ENCODE measurements at places on chromosomes 2 and 18.

DNA sequence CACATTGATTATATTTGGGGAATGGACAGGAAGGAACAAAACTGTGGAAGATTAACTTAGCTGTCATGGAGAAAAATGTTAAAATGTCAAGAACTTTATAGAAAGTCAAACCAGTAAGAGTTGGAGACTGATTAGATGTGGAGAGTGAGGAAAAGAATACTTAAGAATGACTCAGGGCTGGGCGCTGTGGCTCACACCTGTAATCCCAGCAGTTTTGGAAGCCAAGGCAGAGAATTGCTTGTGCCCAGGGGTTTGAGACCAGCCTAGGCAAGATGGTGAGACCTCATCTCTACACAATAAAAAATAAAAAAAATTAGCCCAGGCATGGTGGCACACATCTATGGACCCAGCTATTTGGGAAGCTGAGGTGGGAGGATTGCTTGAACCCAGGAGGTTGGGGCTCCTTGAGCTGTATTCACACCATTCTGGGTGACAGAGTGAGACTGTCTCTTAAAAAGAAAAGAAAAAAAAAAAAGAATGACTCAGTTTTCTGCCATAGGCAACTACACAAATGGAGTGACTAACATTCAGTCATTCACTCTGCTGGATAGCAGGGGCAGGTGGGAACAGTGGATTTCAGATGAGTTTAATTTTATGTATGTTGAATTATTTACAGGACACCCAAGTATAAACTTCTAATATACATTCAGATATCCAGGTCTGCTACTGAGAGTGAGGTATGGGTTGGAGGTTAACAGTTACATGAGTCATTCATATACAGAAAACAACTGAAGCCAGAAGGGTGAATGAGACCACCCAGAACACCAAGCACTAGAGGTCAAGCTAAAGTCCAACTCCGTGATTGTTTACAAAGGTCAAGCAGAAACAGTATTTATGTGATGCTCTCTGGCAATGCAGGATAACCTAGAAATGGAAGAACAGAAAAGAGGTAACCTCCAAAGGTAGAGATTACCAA is 33.9 kb downstream of the ORC2 start:
- no peak for DNase-seq

DNA sequence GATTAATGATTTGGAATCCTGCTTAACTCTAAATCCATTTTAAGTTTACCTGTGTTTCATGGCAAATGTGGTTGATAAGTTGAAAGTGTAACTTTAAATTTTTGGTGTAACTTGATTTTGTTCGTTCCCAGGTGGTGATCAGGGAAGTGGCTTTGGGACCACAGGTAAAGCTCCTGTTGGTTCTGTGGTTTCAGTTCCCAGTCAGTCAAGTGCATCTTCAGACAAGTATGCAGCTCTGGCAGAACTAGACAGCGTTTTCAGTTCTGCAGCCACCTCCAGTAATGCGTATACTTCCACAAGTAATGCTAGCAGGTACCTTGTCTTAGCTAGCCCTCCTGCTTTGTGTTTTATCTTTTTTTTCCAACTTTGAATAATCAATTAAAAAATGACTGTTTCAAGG is 62.8 kb downstream of the AGFG1 start:
- no peak for DNase-seq

DNA sequence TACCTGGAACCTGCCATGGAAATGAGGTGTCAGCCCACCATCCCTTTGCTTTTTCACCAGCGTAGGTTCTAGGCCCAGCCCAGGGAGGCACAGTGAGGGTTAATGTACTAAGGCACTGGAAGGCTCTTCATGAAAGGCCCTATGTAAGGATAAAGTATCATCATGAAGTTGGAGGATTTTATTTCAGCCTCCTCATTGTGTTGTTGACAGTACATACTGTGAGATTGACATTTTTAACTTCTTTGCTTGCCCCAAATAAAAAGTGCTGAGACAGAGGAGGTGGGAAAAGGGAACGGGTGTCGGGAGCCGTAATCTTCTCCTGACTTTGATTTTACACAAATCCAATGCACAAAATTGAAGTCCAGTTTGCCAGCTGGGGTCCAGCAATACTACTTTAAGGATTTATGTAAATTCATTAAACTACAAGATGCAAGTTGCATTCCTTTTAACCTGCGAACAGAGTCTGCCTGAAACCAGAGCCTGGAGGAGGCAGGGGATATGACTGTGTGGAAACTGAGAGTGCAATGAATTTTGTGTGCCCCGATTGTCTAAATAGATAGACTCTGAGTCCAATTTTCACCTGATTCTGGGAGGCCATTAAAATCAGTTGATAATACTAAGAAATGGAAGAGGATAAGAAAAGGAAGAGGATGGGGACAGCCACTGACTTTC is 5.4 kb upstream of the NCKAP5 start:
- no peak for DNase-seq

DNA sequence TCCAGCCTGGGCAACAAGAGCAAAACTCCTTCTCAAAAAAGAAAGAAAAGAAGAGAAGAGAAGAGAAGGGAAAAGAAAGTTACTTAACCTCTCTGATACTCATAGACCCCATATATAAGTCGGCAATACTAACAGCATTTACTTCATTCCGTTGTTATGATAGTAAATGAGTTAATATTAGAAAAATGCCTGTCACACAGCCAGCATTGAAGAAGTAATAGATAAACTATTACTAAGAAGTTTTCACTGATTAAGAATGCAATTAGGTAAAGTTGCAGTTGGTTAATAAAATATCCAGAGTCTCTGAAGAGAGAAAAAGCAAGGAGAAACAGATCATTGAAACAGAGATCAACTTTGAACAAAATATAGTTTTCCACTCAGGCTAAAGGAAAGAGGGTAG is 161.3 kb upstream of the UBE2E3 start:
- DNase-seq: no peak

DNA sequence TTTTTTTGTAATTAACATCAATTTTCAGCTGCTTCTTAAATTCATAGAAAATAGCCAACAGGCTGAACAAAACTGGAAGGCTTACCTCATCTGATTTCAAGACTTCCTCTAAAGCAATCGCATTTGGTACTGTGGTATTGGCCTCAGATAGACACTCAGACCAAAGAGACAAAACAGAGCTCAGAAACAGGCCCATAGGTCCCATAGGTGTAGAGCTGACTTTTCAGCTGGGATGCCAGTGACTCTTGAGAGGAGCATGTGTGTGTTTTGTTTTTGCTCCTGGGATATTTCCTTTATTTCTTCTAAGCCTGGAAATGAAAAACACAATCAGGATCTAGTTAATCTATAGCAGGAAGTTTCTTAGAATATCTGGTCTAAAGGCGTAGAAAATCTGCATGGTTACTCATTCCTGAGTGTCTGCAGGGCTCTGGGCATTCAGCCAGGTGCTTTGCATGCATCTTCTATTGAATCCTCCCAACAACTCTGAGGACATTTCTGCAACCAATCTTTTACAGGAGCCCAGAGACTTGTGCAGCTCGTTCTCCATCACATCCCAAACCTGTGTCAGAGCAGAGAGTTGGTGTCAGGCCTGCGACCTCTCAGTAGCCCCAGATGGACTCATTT is 190.8 kb downstream of the RTP5 start:
- DNase-seq: peak; percentile 21

DNA sequence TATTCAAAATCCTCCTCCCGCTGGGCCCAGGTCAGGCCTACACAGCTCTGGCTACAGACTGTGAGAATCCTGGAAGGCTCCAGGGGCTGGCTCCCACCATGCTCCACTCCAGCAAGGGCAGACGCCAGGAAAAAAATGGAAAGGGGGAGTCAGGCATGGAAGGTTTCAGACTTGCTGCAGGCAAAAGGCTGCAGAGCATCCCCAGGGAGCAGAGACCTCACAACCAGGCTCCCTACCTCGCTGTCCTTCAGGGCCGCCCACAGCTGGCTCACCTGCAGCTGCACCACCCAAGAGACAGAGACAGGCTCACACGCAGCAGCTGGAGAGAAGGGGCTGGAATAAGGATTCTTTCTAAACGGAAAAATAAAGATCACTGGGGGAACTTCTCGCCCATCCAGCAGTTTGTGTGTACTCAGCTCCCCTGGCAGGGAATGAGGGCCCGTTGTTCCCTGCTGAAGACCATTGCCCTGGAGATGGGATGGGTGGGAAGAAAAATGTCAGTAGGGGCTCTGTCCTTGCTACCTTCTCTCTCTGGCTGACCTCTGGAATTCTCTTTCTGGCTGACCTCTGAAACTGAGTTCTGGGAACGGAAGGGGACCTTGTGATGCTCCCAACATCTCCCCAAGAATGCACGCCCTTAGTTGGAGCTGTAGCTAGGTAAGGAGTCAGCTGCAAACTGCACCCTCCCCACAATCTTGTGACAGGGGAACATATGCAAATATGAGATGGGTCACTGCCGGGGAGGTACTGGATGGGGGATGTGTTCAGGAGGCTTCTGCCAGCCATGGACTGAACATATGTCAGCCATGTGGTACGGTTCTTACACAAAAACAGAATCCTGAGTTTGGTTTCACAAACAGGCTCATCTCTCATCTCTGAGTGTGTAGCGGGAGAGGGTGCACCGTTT is 34.5 kb downstream of the BCL2 start:
- DNase-seq: no peak

GRCh38 chr2:96156011-96156820 is 11.0 kb upstream of the DUSP2 start:
- DNase-seq: no peak

- no peak for DNase-seq
Measured at GRCh38 chr2:206345606-206346005, 71.1 kb downstream of the ZDBF2 start.

DNA sequence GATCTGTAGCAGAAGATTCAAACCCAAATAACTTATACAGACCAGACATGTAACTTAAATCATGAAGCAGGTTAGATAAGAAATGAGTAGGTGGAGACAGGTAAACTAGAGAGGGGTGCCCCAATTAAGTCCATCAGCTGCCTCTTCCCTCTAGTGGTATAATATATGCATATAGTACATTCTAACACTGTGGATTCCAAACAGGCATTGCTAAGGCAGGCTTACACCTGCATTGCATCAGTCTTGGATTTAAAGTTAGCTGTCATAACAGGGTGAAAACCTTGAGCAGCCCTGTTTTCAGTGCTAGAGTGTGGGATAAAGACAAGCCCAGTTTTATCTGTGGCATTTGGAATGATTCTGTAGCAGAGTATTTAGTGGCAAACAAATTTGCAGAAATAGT is 63.4 kb downstream of the NYAP2 start:
- no peak for DNase-seq

GRCh38 chr2:54394392-54394791 is 61.7 kb upstream of the SPTBN1 start:
- DNase-seq: no peak

- no peak for DNase-seq
Measured at GRCh38 chr2:144131042-144131441, 388.9 kb downstream of the ZEB2 start.

GRCh38 chr18:79953971-79954651 is 2.7 kb upstream of the SLC66A2 start:
- DNase-seq: no peak

DNA sequence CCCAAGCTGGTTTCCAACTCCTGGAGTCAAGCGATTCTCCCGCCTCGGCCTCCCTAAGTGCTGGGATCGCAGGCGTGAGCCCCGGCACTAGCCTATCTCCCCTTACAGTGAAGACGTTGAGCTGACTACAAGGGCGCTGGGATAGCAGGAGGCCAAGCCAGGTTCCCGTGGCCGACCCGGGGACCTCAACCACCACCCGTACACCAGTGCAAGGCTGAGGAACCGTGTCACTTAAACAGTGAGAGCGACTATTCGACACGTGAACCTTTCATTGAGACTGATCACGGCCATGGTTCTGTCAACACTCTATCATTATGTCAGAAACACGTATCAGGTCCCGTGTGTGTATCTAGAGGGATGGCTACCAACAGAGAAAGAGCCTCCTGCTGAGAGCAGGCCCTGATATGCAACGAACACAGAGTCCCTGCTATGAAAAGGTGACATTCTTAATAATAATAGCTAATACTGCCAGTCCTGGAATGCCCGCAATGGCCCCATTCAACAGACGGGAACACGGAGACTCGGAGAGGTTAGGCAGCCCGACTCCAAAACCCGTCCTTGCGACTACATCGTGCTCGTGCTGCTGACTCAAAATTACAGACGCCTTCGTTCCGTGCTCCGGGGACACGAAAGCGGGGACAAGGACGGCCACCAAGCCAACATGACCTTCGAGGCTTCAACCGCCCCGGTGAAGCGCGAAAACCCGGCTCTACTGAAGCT is 833 bp downstream of the AFG3L2 start:
- no peak for DNase-seq

- no peak for DNase-seq
Measured at GRCh38 chr2:25310965-25311864, 30.5 kb downstream of the DNMT3A start.

- no peak for DNase-seq
Measured at GRCh38 chr2:64789466-64790320, 136.0 kb upstream of the SERTAD2 start.

- DNase-seq: no peak
Measured at GRCh38 chr2:61320181-61320580, 150.7 kb downstream of the USP34 start.

GRCh38 chr2:240895656-240896388 is at the start of gene MAB21L4:
MAB21L4 (minus strand) TSS chr2:240896156; CDS start chr2:240895997, 159 bp downstream.
- no peak for DNase-seq

GRCh38 chr2:57510704-57511103 is 535.9 kb upstream of the VRK2 start:
- no peak for DNase-seq

DNA sequence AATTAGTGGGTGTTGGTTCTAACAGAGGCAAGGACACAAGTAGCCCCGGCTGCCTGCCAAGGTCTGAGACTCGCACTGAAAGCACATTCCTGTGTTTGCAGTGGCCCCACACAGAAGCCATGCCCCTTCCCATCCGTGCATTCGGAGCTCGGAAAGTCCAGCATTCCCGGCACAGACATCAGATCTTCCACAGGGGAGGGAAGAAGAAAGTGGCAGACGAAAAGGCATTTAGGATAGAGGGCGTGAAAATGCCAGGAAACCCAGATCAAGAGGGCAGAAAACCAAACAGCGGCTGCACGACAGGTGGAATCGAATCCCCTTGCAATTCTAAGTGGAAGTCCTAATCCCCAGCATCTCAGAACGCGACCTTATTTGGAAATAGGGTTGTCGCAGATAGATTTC is 105.5 kb upstream of the ASB18 start:
- no peak for DNase-seq

- no peak for DNase-seq
Measured at GRCh38 chr2:172086241-172087206, 1.2 kb downstream of the DLX1 start.

DNA sequence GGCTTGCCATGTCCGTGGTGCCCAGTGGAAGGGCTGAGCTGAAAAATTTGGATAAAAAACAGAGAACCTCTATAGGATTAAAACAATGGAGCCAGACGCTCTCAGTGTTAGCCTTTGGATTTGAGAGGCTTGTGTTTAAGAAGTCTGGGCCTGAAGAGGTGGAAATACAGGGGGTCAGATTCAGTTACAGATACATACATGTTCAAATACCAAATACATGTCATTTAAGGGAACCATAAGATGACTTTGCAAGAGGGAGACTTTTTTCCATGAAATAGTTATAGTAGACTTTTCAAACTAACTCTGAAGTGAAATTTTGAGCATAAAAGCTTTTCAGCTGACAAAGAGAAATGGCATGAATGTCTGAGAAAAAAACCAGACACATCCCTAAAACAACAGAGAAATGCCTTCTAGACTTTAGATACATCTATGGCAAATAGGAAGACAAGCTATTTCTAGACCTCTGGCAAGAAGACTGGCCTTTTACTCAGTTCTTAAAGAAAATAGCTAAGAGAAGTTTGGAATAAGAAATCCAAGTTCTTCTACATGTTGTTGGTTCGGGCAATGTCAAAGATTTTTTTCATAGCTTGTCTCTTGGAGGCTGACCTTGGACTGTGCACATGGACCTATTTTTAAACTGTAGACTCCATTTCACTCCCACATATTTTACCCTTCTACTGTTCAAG is 112.9 kb downstream of the LTBP1 start:
- no peak for DNase-seq

All from AG04450 (cell line).